Lower lobe of right lung (tissue), 2 donors: ENCODE measurements at places on chromosomes 3 and 15. TPM values are rescaled to one million over a fixed set of nuclear protein-coding genes. Genes with fewer than 3 reads are reported as not detected.

Gene BBS4
- 18.5 TPM for total RNA-seq

Gene CHRM5
- total RNA-seq: not detected

Gene GPR171
- total RNA-seq: 1.3 TPM

GRCh38 chr15:80475572-80475971, 71.4 kb downstream of the ARNT2 start:
- peaks cover 3% of the 10 kb centered on the region for H3K4me1 ChIP-seq
- DNase-seq: no peak
- no peak overlapping the region for H3K4me3 ChIP-seq
- no peak overlapping the region for H3K27ac ChIP-seq

DNA sequence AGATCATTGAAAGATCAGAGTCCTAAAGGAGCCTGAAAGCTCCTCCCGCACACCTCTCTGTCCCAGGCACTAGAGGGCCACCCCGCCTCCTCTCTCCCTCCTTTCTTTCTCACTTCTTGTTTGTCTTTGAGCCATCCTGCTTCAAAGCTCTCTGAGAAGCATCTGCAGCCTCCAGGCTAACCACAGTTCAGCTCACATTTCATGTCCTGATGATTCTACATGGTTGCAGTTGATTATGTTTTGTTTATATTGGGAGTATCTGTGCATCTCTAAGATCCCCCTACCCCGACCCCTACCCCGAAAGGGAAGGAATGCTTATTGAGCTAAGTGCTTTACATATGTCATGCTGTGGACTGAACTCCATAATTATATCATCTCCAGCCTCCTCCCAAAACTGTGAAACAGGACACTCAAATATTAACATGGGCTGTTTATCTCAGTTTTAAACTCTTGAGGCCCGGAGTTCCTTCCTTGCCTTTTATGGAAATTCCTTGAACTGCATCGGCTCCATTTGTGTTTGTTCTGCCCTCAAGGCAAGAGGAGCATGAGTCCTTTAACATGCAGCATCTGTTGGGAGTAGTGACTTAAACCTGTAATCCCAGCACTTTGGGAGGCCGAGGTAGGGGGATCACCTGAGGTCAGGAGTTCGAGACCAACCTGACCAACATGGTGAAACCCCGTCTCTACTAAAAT, 30.9 kb downstream of the MGLL start:
- H3K27ac ChIP-seq: no peak overlapping the region
- peaks cover 47% of the 10 kb centered on the region for H3K4me1 ChIP-seq
- no peak for DNase-seq
- no peaks in the 10 kb centered on the region for H3K27me3 ChIP-seq
- no peak overlapping the region for H3K4me3 ChIP-seq

GRCh38 chr3:99186016-99186415, 284.5 kb upstream of the DCBLD2 start:
- H3K36me3 ChIP-seq: no peaks in the 10 kb centered on the region
- no peaks in the 10 kb centered on the region for H3K27me3 ChIP-seq
- H3K4me3 ChIP-seq: no peak overlapping the region
- H3K4me1 ChIP-seq: no peaks in the 10 kb centered on the region
- no peak for DNase-seq
- H3K27ac ChIP-seq: no peak overlapping the region

- peaks cover 81% of the 10 kb centered on the region for H3K36me3 ChIP-seq
- peak overlapping the region; percentile 24 for H3K27ac ChIP-seq
- no peak for DNase-seq
- H3K4me1 ChIP-seq: peaks cover 10% of the 10 kb centered on the region
These were observed 61.0 kb downstream of the TOP2B start for GRCh38 chr3:25603703-25604102.

DNA sequence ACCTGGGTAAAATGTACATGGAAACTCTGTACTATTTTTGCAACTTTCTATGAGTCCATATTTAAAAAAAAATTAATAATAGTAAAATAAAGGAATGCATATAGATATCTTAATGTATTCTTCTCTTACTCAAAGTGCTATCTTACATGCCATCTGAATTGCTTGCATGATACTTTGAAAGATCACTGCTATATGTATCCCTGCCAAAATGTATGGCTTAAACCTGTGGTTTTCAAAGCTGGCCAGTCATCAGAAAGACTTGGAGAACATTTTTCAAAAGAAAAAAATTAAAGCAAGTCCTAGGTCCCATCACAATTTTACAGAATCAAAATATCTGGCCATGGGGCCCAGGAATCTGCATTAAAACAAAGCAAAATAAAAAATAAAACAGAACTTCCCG, 262.1 kb downstream of the LPP start:
- H3K4me3 ChIP-seq: no peak overlapping the region
- H3K36me3 ChIP-seq: no peaks in the 10 kb centered on the region
- H3K27me3 ChIP-seq: no peaks in the 10 kb centered on the region
- no peak for DNase-seq
- no peak overlapping the region for H3K27ac ChIP-seq

GRCh38 chr15:46275701-46276100, 640.9 kb downstream of the SQOR start:
- no peak overlapping the region for H3K27ac ChIP-seq
- DNase-seq: no peak
- H3K36me3 ChIP-seq: no peaks in the 10 kb centered on the region
- H3K27me3 ChIP-seq: no peaks in the 10 kb centered on the region
- no peaks in the 10 kb centered on the region for H3K4me1 ChIP-seq
- no peak overlapping the region for H3K4me3 ChIP-seq

DNA sequence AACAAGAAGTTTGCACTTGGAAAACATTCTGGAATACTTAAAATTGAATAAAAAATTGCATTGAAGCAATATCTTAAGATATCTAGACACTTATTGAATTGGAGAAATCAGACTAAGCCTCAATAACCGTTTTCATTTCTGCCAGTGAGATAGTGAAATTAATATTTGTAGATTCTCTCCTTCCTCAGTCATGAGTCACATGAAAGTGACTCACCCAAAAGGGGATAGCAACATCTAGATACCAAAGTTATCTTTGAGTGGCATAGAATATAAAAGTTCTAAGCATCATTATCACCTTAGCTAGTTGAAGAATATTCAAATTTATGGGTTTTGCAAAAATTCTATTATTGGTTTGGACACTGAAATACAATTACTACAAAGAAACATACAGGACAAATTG, 614.8 kb upstream of the ZNF717 start:
- no peak overlapping the region for H3K27ac ChIP-seq
- no peak overlapping the region for H3K4me3 ChIP-seq
- no peak for DNase-seq
- no peaks in the 10 kb centered on the region for H3K4me1 ChIP-seq
- no peaks in the 10 kb centered on the region for H3K36me3 ChIP-seq

- H3K27me3 ChIP-seq: no peaks in the 10 kb centered on the region
- peak overlapping the region; percentile 88 for H3K27ac ChIP-seq
- no peak for DNase-seq
These were observed 23.8 kb upstream of the TRAK1 start for GRCh38 chr3:42067326-42067725.

- H3K4me3 ChIP-seq: no peak overlapping the region
- no peak overlapping the region for H3K27ac ChIP-seq
- no peaks in the 10 kb centered on the region for H3K36me3 ChIP-seq
- DNase-seq: no peak
- H3K4me1 ChIP-seq: no peaks in the 10 kb centered on the region
These were observed 234.5 kb downstream of the SATB1 start for GRCh38 chr3:18190646-18191045.

GRCh38 chr3:112498914-112499711, at the start of gene BTLA:
Gene BTLA (minus strand): TSS chr3:112499472. CDS start chr3:112499358, 114 bp downstream.
- no peak for DNase-seq
- H3K4me1 ChIP-seq: no peaks in the 10 kb centered on the region
- peak within 1 kb of the TSS; percentile 17 for H3K4me3 ChIP-seq
- no peaks in the 10 kb centered on the region for H3K27me3 ChIP-seq
- no peaks in the 10 kb centered on the region for H3K36me3 ChIP-seq

DNA sequence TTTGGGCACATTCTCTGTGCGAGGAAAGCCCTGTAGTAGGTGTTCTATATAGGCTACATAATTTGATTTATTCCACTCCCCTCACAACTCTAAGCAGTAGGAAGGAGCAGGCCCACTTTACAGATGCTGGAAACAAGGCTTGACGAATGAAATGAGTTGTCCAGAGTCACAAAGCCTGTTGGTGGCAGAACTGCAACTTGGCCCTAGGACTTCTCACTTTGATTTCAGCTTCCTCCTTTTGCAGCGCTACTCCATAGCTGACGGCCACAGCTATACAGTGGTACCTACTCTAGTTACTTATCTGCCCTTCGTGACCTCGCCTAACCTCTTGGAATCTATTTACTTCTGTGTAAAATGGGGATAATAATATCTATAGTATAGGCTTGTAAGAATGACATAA, 2.5 kb upstream of the IRAK2 start:
- no peaks in the 10 kb centered on the region for H3K27me3 ChIP-seq
- DNase-seq: no peak
- H3K4me1 ChIP-seq: peaks cover 14% of the 10 kb centered on the region
- no peak overlapping the region for H3K4me3 ChIP-seq
- H3K27ac ChIP-seq: no peak overlapping the region

- H3K27ac ChIP-seq: no peak overlapping the region
- DNase-seq: no peak
- no peaks in the 10 kb centered on the region for H3K36me3 ChIP-seq
- no peaks in the 10 kb centered on the region for H3K27me3 ChIP-seq
These were observed 17.1 kb downstream of the APBA2 start for GRCh38 chr15:28902856-28903255.
